GOT3 (cell line): ENCODE measurements at places on chromosomes 11 and 22.

GRCh38 chr11:2580061-2580421 is 119.8 kb downstream of the KCNQ1OT1 start:
- DNase-seq = no peak

- DNase-seq = no peak
These were observed 17.7 kb downstream of the RBFOX2 start for GRCh38 chr22:36010882-36011281.

DNA sequence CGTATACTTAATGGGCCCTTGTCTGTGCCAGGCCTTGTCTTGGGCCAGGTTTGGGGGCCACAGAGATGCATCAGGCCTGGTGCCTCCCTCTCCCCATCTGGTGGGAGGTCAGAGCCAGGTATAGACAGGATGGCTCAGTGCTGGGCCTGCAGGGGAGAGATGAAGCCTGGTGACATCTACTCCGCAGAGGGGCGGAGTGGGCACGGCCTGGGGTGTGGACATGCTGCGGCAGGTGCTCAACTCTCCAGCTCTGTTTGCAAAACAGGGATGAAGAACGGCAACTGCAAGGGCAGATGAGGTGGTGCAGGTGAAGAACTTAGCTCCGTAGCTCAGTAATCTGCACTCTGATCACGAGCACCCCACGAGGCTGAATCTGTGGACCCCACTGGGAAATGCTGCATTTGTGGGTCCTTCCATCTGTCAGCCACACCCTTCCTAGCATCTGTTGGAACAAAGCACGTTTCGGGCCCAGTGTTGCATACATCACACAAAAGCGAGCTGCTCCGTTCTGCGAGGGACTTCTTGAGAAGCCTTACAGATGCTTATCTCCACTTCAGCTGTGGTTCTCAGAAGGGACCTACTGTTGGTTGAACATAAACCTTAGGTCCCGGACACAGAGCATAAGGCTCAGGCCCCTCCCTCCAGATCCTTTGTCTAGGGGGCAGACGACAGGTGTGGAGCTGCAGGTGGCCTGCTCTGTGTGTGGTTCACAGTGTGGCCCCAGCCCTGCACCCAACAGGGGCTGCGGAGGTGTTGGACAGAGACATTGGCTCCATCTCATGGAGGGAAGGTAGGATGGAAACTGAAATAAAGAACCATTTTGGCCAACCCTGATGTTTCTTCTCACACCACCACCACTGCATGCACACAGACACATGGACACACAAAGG is 78.3 kb downstream of the LRRC32 start:
- DNase-seq = no peak

- DNase-seq = no peak
These were observed 1.0 kb upstream of the TUBA8 start for GRCh38 chr22:18109410-18110193.

DNA sequence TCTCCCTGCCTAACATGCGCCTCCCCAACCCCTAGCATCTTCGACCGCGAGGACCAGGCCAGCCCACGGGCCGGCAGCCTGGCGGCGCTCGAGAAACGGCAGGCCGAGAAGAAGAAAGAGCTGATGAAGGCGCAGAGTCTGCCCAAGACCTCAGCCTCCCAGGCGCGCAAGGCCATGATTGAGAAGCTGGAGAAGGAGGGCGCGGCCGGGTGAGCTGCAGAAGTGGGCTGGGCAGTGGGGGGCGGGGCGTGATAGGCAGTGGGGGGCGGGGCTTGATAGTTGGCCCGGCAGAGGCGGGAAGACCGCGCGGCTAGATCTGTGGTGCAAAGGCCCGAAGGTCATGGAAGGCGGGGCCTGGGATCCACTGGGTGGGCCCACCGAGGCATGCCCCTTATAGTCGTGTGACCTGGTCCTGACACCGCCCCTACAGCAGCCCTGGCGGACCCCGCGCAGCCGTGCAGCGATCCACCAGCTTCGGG is 8.7 kb downstream of the SELENOM start:
- DNase-seq = no peak

DNA sequence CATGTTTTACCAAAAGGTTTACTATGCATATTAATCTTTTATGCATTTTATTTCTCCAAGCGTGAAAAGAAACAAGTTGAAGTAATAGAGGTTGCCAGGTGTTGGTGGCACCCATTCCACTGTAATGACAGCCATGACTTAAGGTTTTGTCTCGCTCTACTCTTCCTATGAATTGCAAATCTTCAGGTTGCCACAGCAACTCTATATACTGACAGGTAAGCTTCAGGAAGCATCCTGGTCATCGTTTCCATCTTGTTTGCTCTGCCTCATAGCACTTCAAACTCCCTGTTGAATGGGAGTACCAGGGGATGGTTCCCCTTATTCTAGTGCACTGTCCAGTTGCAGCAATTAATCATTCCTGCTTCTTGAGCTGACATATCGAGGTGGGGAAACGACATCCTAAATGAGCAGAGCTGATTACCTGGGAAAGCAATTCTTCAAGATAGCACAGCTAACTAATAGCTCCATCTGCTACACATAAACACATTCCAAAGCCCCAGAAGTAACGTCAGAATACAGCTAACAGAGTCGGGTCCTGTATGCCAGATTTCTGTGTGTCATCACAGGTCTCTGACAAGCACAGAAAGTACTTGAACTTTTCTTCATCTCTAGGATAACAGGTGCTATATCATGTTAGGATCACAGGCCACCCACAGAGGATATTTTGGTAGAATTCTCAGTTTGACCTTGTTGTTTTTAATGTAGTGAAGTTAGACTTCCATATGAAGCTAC is 80.3 kb downstream of the CADM1 start:
- no peak for DNase-seq

- no peak for DNase-seq
These were observed 75.3 kb downstream of the BCR start for GRCh38 chr22:23255506-23256170.

- DNase-seq = no peak
These were observed 258 bp downstream of the CFAP68 start for GRCh38 chr11:111879637-111879960.

DNA sequence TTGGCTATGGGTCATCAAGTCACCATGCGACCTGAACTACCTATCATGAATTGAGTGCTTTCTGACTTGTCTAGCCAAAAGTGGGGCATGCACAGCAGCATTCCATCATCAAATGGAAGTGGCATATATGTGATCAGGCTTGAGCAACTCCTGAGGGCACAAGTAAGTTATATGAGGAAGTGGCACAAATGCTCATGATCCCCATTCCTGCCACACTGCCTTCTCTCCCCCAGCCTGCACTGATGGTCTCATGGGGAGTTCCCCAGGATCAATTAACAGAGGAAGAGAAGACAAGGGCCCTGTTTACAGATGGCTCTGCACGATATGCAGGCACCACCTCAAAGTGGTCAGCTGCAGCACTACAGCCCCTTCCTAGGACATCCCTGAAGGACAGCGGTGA is 21.8 kb downstream of the MS4A4E start:
- no peak for DNase-seq

DNA sequence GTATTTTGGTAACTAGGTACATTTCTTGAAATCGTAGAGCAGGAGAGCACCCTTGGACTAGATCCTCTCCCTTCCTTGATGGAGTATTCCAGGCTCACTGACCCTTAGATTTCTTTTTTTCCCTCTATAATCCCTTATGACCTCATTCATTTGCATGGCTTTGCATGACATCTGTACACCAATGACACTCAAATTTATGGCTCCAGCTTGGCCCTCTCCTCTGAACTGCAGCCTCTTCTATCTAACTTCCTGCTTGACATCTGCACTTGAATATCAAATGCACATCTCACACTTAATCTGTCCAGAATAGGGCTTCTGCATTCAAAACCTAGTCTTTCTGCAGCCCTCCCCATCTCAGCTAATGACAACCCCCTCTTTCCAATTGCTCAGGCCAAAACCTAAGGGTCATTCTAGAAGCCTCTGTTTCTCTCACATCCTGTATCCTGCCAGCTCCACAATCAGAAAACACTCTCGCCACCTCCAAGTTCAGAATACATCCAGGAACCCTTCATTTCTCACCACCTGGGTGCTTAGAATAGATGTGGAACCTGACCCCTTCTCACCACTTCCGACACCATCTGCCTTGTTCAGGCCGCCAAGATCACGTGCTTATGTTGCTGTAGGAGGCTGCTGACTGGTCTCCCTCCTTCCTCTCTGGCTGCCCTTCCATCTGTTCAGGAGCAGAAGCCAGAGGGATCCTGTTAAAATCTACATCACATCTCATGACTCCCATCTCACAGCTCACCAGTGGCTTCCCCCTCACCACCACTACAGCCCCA is 138.9 kb upstream of the MTNR1B start:
- no peak for DNase-seq

DNA sequence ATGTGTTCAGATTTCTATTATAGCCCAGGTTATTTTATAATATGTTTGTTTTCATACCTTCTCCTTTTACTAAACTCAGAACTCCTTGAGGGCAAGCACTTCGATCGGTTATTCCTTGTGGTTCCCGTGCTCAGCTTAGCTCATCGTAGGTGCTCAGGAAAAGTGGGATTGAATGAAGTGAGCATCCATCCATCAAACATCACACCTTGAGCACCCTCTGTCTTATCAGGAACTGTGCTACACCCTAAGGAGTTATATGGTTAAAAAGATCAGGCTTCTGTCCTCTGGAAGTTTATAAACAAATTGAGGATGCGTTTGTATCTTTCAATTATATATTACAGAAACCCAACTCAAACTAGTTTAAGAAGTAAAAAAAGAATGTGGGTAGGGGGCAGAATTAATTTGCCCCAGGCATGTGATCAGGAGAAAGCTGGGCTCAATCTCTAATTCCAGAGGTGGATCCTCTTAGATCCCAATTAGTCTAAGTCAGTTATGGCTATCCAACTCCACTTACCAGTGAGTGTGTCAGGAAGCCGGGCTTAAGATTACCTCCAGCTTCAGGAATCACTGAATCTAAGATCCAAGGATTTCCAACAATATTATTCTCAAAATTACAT is 59.9 kb upstream of the RRAS2 start:
- DNase-seq = no peak

- no peak for DNase-seq
These were observed 259.7 kb downstream of the INSC start for GRCh38 chr11:15374418-15374817.

DNA sequence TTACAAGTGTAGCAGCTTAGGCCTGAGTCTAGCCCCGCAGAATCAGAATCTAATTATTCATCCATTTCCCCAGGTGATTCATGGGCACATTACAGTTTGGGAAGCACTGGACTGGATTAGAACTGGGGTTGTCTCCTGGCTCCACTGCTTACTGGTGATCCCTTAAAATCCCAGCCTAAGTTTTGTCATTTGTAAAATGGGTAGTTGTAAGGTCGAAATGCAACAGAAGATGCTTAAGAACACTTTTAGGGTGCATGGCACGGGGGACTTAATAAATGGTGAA is 1.3 kb downstream of the STX3 start:
- DNase-seq = no peak

GRCh38 chr22:20173246-20173645 is 22.4 kb upstream of the CCDC188 start:
- no peak for DNase-seq

DNA sequence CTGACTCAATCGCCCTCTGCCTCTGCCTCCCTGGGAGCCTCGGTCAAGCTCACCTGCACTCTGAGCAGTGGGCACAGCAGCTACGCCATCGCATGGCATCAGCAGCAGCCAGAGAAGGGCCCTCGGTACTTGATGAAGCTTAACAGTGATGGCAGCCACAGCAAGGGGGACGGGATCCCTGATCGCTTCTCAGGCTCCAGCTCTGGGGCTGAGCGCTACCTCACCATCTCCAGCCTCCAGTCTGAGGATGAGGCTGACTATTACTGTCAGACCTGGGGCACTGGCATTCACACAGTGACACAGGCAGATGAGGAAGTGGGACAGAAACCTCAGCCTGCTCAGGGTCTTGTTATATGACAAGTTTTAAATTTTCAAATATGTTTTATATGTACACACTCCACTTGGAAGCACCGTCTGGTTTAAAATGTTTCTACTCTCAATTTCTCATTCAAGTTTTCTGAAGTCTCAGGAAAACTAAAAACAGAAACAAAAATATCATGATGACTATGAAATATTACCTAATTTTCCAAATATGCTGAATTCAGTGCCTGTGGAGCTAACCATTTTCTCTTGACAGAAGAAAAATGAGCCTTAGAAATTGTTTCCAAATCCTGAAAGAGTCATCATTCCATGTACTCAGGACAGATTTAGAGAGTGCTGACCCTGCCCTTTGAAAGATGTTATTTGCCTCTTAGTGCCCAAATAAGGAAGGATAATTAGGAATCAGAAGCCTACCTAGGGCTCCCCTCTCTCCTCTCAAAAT is 48.8 kb upstream of the TOP3B start:
- no peak for DNase-seq

DNA sequence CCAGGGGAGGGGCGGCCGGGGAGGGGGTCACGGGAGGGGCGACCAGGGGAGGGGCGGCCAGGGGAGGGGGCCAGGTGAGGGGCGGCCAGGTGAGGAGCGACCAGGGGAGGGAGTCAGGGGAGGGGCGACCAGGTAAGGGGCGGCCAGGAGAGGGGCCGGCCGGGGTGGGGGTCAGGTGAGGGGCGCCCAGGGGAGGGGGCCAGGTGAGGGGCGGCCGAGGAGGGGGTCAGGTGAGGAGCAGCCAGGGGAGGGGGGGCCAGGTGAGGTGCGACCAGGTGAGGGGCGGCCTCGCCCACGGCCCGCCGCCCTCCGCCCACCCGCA is 355 bp downstream of the TESMIN start:
- DNase-seq = no peak

DNA sequence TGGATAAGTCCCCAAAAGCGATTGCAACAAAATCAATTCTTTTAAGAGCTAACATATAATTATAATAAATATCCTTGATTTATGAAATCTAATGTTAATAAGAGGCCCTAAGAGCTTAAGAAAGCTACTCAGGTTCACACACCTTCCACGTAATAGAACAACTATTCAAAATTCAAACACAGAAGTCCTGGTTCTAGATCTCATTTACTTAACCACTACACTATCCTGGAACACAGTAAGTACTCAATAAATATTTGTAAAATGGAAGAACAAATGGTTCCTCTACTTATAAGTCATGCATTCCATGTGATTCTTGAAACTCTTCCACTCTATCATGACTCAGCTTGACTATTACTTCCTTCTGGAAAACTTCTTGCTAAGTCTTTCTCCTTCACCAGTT is 268.2 kb downstream of the FAM181B start:
- DNase-seq = no peak

DNA sequence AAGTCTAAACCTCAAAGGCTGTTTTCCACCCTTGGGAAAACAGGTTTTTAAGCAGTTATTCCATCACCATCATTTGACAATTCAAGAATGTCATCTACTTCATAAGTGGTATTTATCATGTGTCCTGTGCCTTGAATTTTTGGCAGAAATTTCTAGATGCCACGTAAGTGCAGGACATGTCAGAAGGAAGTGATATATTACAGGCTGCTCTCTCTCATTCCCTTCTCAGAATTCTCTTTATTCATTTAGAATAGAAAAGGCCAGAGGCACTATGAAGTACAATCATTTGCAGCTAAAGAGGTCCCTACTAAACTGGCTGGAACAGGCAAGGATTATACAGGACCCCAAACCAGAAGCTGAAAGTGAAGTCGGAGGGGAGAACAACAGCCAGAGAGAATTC is 11.9 kb downstream of the RBFOX2 start:
- DNase-seq = no peak
